ENCODE measurements at places on chromosomes 16 and 17.

- DNase-seq, result no peak
These were observed 263.8 kb downstream of the HS3ST3A1 start for GRCh38 chr17:13337864-13338371.

DNA sequence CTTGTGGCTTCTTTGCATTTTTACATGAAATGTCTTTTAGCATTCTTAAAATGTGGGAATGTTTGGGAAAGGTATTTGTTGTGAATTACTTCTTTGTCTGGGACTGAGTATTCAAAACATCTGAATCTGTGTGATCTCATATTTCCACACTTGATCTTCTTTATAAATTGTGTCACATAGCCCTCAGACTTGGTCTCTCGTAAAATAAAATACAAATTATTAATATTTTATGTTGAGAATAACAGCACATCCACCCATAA, 81.9 kb downstream of the TUBD1 start:
- DNase-seq, result no peak

DNA sequence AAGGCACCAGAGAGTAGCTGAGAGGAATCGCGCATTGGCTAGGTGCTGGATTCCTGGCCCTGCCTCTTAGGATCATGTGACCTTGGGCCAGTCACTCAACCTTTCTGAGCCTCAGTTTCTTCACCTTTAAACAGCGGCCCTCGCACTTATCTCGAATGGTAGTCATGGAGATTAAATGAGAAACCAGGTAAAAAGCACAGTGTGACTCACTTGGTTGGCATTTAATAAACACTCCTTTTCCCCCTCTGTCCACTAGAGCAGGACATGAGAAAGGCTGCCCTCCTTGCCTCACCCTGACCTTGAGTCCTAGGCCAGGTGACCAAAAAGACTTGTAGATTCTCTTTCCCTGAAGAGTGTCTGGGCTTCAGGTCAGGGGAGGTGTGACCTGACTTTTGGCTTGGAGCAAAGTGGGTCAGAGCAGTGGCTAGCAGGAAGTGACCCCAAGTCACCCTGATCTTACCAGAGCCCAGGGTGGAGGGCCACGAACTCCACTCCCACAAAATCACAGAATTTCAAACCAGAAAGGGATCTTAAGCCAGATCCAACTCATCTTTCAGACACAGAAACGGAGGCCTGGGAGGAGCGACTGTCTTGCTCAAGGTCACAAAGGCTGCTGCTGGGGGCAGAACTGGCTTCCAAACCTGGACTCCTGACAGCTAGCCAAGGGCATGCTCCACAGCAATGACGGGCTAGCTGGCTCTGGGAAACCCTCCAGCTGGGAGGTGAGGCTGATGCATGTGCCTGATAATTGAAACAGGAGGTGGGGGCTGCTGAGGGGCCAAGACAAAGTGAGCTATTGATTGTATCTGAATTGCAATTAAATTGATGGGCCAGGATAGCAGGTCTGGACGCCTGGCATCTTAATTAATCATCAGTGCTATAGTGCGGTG, 65.2 kb downstream of the PIPOX start:
- DNase-seq, result no peak

- no peak for DNase-seq
These were observed 287.3 kb upstream of the MAF start for GRCh38 chr16:79887541-79888540.

DNA sequence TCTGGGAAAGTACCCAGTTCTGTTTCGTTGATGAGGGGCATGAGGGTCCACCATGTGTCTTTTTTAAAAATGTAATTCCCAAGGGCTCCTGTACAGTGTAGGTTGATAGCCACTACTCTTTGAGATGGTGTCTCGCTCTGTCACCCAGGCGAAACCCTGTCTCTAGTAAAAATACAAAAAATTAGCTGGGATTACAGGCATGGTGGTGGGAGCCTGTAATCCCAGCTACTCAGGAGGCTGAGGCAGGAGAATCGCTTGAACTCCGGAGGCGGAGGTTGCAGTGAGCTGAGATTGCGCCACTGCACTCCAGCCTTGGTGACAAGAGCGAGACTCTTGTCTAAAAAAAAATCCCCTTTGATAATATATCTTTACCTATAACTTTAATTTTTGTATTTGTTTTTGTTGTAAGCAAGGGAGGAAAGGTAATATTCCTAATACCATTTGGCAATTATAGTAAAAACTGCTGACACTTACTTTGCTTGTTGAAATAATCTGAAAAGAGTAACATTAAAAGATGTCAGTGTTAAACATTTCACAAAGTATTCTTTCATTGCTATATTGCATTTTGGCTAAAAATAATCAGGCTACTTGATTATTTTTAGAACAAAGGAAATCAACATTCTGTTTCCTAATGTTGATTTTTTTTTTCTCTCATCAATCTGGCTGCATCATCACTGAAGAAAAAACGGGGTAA, 11.8 kb downstream of the KPNA2 start:
- no peak for DNase-seq
